ENCODE measurements at places on chromosomes 1 and 21.

DNA sequence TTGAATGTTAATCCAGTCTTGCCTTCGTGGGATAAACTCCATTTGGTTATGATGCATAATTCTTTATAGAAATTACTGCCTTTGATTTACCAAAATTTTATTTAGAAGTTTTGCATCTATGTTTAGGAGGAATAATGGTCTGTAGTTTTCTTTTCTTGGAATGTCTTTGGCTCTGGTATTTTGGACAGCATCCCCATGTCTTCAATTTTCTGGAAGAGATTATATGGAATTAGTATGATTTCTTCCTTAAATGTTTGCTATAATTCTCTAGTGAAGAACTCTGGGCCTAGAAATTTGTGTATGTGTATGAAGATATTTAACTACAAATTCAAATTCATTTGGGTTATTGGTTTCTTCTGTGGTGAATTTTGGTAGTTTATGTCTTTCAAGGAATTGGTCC is 92.7 kb downstream of the SNX7 start:
- DNase-seq = no peak

DNA sequence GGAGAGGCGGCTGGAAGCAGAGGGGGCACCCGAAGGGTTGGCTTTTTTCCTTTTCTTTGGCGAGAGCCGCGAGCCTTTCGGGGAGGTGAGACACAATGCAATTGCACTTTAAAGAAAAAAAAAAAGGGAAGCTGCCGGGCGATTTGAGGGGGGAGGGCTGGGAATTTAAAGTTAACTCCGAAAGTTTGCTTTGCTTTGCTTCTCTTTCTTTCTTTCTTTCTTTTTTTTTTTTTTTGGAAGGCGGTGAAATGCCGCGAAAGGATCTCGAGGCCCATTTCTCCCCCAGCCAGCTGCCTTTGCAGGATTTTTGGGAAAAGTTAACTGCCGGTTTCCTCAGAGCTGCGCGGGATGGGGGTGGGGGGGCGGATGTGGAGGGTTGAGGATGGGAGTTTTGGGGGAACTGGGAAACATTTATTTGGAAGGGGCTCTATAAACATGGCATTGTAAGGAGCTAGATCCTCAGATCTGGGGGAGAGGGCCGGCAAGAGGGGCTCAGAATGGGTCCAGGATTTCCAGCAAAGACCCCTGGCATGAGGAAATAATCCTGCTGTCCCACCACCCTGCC is 997 bp downstream of the ZNF362 start:
- no peak for DNase-seq

DNA sequence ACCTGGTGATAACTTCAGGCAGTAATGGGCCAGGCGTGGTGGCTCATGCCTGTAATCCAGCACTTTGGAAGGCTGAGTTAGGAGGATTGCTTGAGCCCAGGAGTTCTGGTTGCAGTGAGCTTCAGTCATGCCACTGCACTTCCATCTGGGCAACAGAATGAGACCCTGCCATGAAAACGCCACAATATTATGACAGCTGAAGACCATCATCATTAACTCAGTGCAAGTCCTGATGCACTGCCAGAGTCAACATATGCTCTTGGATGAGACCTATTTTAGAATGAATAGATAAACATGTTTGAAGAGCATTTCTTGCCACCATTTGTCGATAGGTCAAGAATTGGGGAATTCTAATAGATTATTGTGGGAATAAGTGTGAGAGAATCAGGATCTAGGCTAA is 26.4 kb downstream of the HENMT1 start:
- no peak for DNase-seq

- no peak for DNase-seq
Observed at GRCh38 chr1:176826265-176826664, 338.2 kb downstream of the ASTN1 start.

DNA sequence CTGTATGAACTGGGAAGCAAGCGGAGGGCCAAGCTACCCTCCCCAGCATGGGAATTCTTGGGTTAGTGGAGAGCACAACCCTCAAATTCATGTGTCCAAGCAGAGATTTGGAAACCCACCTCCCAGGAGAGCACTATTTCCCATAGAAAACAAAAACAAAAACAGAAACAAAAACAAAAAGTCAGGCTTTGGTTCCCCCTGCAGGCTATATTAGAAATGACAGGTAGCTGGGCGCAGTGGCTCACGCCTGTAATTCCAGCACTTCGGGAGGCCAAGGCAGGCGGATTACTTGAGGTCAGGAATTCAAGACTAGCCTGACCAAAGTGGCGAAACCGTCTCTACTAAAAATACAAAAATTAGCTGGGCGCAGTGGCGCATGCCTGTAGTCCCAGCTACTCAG is 10.8 kb downstream of the MINDY1 start:
- no peak for DNase-seq

DNA sequence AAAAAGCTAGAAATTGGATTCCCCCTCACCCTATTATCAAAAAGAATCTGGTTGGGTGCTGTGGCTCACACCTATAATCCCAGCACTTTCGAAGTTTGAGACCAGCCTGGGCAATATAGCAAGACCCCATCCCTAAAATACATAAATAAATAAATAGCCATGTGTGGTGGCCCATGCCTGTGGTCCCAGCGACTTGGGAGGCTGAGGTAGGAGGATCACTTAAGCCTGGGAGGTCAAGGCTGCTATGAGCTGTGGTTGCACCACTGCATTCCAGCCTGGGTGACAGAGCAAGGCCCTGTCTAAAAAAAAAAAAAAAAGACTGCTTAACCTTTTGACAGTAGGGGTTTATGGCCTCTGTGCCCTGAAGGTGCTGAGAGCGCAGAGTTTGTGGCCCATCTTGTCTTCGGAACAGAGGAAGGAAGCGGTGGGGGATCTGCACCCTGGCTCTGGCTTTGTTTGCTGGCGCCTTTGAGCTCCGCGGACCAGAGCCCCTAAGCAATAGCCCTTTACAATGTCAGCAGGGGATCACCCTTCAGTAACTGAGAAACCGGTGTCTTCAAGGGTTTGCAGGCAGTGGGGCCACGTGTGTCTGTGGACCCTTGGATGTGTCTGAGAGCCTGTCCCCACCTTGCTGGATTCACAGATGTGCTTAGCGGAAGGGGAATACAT is 22.1 kb downstream of the SLC2A7 start:
- DNase-seq = no peak

DNA sequence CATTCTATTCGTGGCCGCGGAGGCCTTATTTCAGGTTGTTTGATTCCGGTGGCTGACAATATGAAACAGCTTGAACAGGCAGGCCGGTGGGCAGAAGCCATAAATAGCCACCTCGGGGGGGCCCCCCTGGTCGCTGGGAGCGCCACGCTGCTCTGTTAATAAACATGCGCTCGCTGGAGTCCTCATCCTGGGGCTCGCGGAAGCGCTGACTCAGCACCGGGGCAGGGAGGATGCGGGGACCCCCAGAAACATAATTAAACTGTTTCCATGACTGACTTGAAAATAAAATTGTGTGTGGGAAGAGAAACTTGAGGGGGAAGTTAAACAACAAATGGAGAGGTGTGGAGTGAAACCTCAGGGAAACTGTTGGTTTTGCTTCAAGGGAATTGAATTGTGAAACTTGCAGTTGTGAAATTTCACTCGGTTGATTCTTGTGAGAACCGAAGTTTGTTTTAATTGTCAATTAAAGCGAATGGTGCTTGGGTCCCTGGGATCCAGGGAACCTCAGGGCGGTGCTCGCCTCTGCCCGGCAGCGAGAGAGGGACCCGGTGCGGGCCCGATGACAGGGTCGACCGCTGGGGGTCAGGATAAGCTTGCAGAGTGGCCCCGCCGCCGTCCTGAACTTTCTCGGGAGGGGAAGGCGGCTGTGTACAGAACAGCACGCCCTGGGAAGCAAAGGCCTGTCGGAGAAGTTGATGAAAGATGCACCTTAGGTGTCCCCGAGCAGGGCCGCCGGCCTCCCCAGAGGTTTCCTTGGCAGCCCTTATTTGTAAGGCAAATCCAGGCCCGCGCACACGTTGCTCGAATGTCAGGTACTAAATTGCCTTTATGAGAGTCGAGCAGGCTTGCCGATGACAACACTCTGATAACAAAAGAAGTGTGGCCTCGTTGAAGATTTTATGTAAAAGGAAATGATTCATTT is 176.9 kb upstream of the LMO4 start:
- peak; percentile 34 for DNase-seq

- peak; percentile 93 for DNase-seq
Observed at GRCh38 chr21:44338971-44339910, at the start of gene CFAP410. Gene CFAP410 (minus strand): TSS chr21:44339390. CDS start chr21:44339194, 196 bp downstream.

DNA sequence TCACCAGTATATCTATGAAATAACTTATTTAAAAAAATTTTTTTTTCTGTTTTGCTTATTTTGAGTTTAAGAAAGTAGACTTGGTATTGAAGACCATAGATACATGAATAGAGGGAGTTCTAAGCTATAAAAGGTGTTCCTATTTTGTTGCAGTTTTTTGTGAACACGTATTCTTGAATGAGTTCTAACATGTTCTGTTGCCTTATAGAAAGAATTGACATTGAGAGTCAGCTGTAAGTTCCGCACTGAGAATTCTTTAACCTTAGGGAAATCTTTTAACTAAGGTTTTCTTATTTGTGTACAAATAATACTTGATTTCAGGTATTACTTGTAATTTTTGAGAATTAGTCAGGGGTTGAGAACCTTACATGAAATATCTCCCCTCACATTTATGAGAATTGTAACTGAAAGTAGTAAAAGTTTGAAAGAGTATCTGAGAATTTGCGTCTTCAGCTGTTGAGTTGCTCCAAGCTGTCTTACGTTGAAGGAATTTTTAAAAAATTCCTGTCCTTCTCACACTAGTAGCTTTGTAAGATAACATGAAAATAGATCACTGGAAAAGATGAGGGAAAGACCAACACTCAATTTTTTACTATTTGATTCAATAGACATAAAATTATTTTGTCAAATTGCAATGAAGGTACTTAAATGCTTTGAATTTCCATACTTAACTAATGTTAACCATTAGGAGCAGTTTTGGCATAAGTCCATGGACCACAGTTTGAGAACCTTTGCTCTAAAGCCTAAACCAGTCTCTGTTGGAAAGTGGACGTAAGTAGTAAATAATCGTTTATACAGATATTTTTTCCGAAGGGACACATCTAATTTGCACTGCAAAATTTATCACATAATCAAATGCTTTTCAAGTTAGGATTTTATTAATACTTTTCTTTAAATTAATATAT is 3.8 kb downstream of the DR1 start:
- no peak for DNase-seq

- DNase-seq = no peak
Observed at GRCh38 chr21:15210235-15210678, 145.5 kb upstream of the NRIP1 start.

DNA sequence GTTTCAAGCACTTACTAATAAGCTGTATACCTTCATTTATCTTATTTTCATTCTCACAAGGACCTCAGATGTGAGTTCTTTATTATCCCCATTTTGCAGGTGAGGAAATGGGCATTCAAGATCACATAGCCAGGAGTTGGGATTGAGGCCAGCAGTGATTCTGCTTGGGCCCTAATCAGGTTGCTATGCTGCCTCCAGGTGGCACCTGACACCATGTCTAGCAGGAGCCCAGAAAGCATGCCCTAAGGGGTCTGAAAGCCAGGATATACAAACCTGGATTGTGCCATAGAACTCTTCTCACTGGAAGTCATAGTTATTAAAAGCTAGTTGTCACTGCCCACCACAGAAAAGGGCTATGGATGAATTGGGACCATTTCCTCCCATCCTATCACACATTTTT is 61.1 kb downstream of the FYB2 start:
- no peak for DNase-seq

DNA sequence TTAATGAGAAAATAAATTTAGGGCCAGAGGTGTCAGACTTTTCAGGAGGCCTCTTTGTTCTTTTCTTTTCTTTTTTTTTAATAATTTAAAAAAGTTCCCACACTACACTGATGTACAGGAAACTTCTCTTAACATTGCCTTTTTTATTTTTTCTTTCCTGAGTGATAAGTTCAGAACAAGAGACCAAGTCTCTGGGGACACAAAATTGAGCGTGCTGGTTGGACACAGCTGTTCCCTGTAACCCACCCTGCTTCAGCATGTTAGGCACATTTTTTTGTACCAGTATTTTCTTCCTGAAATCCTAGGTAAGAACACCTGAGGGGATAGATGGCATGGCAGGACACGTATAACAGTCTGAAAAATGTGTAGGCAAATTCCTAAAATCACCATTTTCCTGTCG is 50.1 kb downstream of the PBX1 start:
- no peak for DNase-seq

DNA sequence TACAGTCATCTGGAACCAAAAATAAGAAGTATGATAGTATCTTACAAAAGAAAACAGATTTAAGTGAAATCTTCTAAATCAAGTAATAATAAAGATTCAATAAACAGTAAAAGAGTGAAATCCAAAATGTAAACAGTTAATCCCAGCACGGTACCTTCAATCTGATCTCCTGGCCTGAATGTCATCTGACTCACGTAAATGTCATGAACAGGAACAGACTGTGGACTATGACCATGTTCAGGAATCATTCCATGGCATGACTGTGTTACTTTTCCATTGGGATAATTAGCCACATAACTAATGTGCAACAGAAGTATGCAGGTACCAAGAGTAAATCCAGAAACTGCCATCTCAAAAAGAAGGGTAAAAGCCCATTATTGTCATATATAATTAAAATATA is 18.0 kb downstream of the FRRS1 start:
- DNase-seq = no peak

- DNase-seq = no peak
Observed at GRCh38 chr1:162279136-162279498, 97.5 kb downstream of the SPATA46 start.

GRCh38 chr1:202046227-202046626 is 35.8 kb downstream of the ELF3 start:
- no peak for DNase-seq

DNA sequence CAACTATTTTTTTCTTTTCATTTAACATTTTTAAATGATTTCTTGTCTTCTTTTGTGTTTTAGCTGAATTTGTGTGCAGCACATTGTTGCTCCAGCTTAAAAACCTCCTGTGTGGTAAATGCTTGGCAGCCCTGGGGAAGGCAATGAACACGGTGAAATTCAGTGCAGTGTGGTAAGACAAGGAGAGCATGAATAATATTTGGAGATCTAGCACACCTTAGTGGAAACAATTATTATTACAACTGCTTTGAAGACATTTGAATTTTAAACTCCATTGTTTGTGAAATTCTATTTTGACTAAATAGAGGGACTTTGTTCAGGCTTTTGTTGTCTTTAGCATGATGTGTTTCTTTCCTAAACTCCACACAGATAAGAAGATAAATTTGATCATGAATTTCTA is 242.6 kb upstream of the CXADR start:
- DNase-seq = no peak
